ENCODE measurements at places on chromosomes 11 and 22.
A peak's percentile ranks its signal among the peaks of the same experiment; 100 is the strongest.

DNA sequence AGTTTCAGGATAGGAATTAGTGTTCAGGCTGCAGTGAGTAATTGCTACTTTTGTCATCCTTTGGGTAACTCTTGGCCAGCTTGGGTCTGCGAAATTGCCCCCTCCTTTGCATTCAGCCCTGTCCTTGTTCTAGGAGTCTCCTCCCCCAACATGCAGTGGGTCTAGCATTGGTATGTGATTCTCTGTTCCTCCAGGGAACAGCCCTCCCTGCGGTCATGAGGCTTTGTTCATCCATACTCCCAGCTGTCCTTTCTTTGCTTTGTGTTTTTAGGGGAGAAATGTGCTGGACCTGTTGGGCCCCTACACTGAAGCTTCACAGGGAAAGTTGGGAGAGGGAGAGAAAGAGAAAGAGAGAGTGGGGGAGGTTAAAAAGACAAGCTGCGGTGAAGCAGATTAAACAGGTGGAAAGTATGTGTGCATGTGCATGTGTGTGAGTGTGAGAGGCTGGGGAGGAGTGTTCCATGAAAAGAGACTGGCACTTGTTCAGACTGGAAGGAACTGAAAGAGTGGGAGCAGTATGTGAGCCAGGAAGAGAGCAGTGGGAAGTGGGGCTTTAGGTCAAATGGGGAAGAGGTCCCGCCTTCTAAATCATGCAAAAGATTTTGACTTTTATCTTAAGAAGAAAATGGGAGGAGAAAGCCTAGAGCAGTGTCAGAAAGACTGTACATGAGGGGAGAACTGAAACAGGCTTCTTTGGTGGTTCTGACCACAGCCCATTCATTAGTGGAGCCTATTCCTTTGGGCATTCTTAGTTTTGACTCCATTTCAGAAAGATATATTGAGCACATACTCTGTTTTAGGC lies 17.9 kb upstream of the SESN3 start:
- no peak for DNase-seq

DNA sequence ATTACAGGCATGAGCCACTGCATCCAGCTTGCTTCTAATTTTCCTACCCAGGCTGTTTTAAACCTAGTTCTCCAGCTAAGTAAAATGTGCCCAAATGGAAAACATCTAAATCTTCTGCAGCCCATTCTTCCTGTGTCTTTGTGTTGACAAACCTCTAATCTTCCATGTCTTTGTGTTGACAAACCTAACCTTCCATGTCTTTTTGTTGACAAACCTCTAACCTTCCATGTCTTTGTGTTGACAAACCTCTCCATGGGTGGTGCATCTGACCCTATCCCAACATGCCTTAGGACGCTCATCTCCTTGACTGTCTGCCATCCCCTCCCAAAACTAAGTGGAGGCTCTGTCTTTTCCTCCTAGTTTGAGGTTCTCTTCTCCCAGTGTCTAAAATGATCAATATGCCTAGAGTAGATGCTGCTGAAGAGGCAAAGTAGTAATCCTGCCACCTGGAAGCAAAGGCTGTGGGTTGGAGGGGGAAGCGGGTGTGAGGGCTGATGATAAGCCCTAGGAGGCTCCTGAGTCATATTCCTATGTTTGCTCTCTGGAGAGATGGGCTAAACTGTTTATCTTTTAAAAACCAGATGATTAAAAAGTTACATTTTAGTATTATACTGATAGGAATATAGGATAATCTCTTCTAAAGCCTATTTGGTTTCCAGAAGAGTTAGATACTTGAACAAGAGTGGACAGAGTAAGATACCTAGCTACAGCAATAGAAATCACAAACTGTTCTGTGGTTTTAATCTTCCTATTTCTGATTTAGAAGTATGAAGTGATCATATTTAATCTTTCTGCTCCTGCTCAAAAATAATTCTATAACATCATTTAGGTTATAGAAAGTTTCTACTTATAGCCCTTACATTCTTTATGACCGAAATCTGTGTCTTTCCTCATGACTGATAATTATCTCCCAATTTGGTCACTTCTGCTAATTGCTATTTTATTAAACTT lies 7.9 kb downstream of the FEN1 start:
- DNase-seq: no peak

DNA sequence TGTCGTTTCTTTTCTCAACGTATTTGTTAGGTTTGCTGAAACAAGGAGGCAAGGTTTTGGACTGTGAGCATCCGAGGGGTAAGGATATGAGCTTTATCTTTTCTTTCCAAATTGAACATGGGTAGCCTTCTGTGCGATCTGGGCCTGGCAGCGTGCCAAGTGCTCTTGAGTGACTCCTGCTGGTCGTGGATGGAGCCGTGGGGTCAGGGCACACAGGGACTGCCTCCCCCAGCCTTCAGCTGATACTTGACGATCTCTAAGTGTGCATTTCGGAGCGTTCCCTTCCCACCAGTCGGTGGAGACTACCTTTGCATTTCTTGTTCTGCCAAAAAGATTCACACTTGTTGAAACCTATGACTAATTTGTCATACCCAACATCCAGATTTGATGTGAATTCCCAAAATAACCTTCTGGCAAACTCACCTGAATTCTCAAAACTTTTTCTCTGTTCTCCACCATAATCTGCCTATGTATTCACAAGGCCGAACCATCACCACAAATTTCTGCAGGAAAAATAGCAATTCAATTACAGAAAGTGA lies 40.1 kb upstream of the CLMP start:
- DNase-seq: peak; percentile 4

DNA sequence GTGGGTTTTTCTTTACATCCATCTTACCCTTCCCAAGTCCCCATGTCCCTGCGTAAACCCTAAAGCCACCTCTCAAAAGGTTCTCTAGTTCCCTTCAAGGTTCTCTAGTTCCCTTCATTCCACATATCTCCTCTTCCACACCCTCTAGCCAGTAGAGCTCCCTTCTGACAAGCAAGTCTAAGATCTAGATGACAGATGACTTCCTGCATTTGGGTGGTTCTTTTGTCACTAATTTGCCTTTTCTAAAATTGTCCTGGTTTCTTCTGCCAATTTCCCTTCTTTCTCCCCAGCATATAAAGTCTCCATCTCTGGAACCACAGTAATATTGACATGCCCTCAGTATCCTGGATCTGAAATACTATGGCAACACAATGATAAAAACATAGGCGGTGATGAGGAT lies 7.8 kb downstream of the CD3E start:
- DNase-seq: no peak

DNA sequence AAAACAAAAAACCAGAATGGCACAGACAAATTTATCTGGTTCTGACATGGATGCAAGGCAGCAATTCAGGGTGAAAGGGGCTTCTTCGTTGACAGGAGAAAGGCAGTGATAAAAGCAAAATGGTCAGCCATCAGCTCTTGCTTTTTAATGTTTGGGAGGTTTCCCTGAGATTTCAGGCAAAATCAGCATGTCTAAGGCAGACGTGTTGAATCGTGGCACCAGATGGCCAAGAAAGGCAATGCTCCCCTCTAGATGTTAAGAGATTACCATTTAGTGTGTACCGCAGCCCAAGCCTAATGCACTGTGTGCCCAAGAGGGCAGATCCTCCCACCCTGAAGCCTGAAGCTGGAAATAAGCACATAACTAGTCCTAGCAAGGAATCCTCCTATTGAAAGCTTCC lies 88.8 kb upstream of the GALNT18 start:
- no peak for DNase-seq

- DNase-seq: no peak
These were observed 5.4 kb downstream of the PCF11 start for GRCh38 chr11:83162377-83162776.

DNA sequence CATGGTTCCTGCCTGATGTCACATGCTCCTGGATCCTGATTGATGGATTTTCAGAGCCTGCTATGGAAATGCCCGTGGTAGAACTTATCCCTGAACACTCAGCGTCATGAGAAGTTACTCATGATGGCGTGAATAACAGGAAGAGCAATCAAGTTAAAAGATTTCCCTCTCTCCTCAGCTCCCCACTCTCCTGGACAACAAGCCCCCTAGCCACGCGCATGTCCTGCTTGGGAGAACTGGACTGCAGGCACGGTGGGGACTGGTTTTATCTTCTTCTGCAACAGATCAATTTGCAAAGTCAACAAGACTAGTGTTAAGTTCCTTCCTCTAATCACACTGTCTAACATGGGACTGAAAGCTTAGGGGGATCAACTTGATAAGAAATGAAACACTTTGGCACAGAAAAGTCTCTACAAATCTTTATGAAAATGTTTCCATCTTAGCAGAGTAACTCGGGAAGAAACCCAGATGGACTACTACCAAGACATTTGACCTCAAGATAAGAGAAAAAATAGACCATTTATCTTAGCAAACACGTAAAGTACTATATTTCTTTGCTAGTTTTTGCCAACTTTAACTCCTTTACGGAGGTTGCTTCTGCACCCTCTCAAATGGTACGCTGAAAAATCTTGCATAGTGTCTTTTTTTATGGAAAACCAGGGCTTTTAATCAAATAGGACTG lies 27.6 kb downstream of the POU2AF1 start:
- no peak for DNase-seq

GRCh38 chr11:44729063-44729462 lies 2.3 kb downstream of the TSPAN18 start:
- DNase-seq: no peak

- DNase-seq: no peak
These were observed 95.8 kb upstream of the ALKBH3 start for GRCh38 chr11:43784866-43785265.

DNA sequence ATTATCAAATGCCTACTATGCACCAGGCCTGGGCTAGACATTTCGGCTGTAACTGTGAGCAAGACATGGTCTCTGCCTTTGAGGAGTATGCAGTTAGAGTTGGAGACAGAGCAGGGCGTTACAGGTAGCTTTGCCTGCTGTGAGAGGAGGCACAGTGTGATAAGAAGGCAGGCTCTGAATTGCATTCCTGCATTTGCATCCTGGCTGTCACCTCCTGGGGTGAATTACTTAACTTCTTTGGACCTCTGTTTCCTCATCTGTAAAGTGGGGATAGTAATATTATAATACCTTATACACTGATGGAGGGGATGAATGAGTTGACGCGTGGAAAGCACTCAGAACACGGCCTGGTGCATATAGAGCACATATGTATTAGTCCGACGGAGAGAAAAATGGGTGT lies 118.1 kb upstream of the ARHGAP20 start:
- DNase-seq: no peak

- no peak for DNase-seq
These were observed 309.6 kb downstream of the METTL15 start for GRCh38 chr11:28417601-28418323.

- DNase-seq: no peak
These were observed 153.9 kb upstream of the LRRC4C start for GRCh38 chr11:41613326-41613725.

DNA sequence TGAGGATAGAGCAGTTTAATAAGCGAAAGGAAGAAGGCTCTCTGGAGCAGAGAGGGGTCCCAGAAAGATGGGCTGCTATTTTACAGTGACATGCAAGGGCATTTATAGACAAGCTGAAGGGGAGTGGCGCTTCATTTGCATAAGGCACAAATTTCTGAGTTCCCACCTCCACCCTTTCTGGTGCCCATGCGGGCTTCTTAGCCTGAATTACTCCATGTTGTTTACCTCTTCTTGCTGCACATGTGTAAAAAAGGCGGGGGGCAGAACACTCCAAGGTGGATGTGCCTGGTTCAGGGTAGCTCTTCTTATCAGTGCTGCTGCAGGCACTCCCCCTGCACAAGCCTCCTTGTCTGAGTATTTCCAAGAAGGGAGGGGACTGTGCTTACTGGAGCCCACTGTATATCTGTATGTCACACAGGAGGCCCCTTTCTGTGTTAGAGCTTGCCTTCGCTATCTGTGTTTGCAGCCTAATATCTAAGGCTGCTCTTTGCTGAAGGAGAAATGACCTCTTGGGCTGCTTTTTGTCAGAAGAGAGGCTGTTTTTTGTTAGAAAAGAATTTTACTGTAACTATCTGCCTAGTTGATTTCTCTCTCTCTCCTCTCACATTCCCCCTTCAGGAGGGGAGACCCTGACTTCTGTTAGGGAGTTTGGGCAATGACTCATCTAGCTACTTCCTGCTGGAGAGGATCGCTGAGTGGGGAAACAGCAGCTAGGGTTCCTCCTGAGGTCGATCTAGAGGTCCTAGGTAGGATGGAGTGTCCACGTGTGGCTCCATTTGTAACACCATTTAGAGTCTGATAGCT lies 1057.0 kb upstream of the CNTN5 start:
- DNase-seq: no peak

DNA sequence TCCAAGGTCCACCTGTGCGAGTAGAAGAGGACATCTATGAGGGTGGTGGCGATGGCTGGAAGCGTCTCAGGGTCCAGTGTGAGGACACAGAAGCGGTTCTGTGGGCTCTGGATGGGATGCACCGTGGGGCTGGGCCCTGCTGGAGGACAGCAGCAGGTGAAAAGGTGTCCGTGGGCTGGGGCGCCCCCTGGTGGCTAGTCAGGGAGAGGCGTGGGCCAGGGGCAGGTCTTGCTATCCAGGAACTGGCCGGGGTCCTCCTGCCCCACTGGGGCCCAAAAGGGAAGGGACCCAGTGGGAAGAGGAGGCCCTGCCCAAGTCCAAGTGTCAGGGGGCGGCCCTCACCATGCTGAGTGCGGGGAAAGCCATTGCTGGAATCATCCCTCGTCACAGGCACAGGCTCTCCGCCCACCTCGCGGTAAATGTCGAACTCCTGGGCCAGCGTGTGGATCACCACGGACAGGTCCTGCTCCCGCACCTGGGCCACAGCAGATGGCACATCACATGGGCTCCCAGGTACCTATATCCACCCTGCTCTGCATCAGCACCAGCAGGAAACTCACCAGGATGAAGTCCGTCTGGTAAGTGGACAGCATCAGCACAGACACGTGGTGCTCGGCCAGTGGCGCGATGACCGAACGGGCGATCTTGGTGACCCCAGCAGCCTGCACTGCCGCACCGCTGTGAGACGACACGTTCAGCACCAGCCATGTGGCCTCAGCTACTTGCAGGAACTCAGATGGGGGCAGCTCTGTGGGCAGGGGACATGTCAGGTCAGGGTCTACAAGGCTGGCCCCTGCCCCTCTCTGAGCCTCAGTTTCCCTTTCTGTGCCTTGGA lies 2.3 kb downstream of the CASTOR1 start:
- DNase-seq: peak; percentile 83

DNA sequence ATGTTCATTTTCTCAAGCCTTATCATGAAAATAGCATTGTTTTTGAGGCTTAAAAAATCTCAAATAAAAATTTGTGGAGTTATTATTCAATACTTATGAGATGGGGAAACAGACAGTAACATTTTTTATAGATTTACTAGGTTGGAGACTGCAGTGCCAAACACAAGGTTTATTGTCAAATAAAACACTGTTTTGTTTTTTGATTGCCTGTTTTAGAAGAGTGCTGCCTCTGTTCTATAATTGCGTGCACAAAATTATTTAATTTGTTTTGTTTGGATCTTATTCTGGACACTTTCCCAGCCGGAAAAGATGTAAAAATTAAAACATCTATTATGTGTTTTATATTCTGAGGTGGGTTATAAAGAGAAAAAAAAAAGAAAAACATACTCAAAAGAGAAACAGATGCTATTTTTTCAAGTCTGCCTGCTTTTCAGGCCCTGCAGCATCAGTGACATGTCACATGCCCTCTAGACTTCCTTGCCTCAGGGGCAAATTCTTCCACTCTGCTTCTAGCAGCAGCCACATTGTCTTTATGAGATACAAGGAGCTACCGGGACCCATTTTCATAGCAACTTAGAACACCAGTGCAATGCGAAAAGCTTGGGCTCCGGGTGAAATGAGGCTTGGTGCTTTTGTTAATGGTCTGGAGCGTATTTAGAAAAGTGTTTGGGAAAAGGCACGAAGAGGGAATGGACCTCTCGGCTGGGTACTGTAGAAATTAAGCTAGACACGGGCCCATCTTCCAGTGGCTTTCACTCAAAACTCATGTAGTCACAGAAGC lies 77.5 kb downstream of the EFCAB6 start:
- no peak for DNase-seq

Measured in activated T-helper 1 cell treated with anti-CD3 and anti-CD28 coated beads, Interleukin-2, amount 50 U/mL, for 16 hours (primary cell).